Right cardiac atrium (tissue), 5 donors: ENCODE measurements at places on chromosomes 11 and 22.
A peak's percentile ranks its signal among the peaks of the same experiment; 100 is the strongest.

DNA sequence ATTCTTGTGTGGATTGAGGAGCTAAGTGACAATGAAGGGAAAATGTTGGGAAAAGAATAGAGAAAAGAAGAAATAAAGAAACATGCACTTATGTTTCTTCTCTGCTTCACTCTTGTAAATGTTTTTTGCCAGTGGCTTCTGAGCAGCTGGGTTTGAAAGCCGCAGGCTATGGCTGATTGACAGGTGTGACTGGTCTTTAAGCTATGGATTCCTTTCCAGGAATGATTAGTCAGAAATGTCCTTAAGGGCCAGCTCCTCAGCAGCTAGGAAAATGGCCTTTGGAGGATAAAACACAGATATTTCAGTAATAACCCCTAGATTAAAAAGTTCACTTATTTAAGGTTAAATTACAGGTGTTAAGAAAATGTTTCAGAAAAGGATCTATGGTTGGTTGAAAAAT, 6.5 kb upstream of the USP28 start:
- no peak for DNase-seq

- peak; percentile 60 for DNase-seq
These were observed 23.5 kb downstream of the SPATA19 start for GRCh38 chr11:133821776-133822175.

- no peak for DNase-seq
These were observed 32.2 kb downstream of the C2CD3 start for GRCh38 chr11:74138572-74138971.

DNA sequence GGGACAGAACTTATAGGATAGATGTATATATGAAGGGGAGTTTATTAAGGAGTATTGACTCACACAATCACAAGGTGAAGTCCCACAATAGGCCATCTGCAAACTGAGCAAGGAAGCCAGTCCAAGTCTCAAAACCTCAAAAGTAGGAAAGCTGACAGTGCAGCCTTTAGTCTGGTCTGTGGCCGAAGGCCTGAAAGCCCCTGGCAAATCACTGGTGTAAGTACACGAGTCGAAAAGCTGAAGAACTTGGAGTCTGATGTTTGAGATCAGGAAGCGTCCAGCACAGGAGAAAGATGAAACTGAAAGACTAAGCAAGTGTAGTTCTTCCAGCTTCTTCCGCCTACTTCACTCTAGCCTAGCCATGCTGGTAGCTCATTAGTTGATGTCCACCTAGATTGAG, 799.6 kb upstream of the ARHGAP42 start:
- DNase-seq = no peak

DNA sequence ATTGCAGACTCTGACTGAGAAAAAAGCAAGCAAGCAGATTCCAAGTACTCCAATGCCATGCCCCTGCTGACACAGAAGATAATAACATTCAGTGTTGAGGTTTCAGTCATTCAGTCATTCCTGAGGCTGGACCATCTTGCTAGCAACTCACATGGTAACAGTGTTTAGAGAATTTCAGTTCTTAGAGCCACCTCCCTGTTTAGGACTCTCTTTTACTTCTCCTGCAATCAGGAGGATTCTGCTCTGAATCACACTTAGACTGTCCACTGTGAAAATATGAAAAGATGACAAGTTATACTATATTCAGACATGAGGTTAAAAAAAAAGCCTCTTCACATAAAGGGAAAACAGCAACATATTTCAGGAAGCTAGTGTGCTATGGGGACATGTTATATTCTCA, 183.9 kb upstream of the CTSC start:
- DNase-seq = no peak
